ENCODE measurements at places on chromosomes 16 and 17.

DNA sequence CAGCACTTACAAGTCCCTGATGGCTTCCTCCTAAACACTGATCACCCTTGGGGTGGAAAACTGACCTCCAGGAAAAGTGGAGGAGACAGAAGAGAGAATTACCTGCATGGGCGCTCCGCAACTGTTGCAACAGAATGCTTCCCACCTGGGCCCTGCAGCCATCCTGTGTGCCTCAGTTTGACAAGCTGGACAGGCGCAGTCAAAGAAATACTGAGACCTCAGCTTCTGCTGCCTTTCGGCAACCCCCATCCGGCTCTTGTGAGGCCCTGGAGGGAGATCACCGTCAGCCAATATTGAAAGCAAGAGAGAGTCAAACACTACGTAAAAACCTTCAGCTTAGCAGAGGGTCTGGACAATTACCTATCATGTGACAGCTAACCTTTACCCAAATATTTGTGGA, 24.8 kb downstream of the SERPINF1 start:
- DNase-seq, result no peak

DNA sequence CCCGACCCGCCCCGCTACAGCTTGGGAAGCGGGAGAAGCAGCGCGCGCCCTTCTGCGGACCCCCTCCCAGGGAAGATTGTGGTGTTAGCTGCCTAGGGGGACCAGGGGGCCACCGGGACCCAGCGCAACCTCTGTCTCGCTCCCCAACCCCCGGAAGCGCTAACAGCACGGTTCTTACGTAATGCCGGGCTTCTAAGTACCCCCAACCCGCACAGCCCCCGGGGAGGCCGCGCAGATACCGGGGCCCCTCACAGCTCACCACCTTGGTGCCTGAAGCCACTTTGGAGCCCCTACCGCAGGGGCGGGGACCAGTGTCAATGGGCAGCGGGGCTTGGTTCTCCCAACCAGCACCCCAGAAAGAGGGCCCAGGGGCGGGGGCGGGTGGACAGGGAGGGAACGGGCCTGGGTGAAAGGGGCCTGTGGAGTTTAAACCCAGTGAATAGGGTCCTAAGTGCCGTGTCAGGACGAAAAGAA, 348 bp downstream of the MPP2 start:
- DNase-seq, result peak; percentile 33

- DNase-seq, result no peak
Observed at GRCh38 chr16:55498101-55498500, 10.8 kb upstream of the LPCAT2 start.

DNA sequence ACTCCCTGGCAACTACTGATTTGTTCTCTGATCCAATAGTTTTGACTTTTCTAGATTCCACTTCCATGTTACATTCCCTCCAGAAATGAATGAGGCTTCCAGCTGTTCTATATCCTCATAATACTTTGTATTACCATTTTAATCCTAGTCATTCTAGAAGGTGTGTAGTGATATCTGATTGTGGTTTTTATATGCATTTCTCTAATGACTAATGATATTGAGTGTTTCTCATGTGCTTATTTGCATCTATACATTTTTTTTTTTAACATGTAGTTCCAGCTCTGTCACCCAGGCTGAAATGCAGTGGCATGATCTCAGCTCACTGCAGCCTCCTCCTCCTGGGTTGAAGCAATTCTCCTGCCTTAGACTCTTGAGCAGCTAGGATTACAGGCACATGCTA, 7.3 kb downstream of the ADGRG5 start:
- DNase-seq, result no peak

GRCh38 chr17:46744441-46744840, 74.1 kb downstream of the WNT3 start:
- no peak for DNase-seq

DNA sequence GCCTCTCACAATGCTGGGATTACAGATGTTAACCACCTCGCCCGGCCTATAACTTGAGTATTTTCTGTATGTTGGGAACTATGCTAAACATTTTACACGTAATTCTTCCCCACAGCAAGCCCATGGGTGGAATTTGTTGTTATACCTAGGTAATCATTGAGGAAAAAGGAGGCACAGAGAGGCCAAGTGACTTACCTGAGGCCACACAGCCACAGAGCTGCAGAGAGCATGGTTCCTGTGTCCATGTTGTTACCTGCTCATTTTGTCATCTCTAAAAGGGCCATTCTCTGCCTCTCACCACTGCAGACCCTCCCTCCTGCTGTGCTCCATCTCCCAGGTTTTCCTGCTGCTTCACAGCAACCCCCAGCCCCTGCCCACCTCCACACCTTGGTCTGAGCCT, 135.5 kb downstream of the ABCC1 start:
- DNase-seq, result no peak

GRCh38 chr17:71444078-71444477, 676.7 kb upstream of the SOX9 start:
- no peak for DNase-seq

DNA sequence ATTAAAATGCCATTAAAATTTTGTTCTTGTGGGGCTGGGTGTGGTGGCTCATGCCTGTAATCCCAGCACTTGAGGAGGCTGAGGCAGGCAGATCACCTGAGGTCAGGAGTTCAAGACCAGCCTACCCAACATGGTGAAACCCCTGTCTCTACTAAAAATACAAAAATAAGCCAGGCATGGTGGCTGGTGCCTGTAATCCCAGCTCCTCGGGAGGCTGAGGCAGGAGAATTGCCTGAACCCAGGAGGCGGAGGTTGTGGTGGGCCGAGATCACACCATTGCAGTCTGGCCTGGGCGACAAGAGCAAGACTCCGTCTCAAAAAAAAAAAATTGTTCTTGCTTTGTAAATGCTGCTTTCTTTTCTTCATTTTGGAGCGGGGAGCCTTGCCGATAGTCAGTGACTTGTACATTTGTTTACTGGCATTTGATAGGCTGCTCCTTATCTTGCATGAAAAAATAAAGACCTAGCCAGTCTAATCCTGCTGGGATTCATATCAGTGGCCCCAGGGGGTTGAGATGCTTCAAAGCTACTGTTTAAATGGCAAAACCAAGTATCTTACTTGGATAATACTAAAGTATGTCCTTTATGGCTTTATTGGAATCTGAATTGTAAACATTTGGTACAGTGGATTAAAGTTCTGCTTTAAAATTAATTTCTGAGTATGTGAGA, 3.3 kb upstream of the CLTC start:
- no peak for DNase-seq
